ENCODE measurements at places on chromosomes 16 and 17.

DNA sequence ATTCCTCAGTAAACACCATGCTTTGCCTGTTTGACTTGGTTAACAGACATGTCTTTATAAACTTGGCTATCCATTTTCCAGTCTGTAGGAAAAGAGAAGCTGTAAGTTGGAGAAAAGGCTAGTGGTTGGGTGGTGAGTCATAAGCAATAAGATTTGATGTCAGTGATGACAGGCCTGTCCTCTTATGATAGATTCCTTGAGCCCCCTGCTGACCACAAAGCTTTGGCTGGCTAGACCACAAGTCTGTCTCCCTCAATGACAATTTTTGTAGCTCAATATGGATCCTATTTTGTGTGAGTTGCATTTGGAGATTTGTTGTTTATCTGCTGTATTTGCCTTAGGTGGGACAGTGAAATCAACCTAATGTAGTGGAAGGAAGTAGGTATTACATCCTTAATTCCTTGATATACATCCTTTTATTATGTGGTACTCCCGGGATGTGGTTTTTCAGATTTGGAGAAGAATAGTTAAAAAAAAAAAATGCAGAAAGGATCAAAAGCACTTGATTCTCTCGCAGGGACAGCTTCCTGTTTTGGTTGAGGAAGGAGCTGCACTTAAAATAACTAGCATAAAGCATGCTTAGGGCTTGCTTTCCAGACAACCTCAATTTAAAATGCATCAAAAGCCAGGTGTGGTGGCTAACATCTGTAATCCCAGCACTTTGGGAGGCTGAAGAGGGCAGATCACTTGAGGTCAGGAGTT is 67.4 kb downstream of the SIAH1 start:
- DNase-seq, result peak; percentile 5

DNA sequence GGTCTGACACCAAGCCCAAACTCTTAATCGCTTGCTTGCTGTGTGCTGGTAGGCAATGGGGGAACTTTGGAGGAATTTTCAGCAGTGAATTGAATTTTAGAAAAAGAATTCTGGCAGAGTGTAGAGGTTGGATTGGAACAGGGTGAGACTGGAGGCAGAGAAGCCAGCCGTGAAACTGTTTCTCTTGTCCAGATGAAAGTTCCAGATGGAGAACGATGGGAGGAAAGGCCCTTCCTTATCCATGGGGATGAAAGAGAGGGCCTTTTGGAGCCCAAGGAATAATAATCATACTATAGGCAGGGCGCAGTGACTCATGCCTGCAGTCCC is 26.0 kb downstream of the NEUROD2 start:
- no peak for DNase-seq

- no peak for DNase-seq
Measured at GRCh38 chr17:6780886-6781285, 4.9 kb downstream of the FBXO39 start.

DNA sequence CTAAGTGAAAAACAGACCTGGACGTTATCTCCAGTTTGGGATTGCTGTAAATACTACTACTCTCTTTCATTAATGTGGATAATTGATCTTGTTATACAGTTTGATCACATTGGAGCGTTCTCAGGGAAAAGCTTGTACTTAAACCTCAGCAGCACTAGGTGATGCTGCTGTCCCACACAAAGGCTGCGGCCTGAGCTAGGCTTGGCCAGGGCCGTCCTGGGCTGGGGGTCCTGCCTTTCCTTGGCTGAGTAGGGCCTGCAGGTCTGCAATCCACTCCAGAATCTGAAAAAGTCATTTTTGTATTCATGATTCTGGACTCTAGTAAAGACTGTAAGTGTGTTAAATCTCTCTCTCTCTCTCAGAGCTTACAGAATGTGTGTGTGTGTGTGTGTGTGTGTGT is 23.7 kb upstream of the PMFBP1 start:
- DNase-seq, result no peak

- DNase-seq, result no peak
Measured at GRCh38 chr16:75058806-75059205, 57.8 kb downstream of the LDHD start.

GRCh38 chr17:17812211-17813054 is 24.4 kb downstream of the SREBF1 start:
- DNase-seq, result no peak

GRCh38 chr16:3029491-3030221 is 5.8 kb downstream of the THOC6 start:
- DNase-seq, result no peak

All from SIG-M5 (cell line).